GM19239 (cell line): ENCODE measurements at places on chromosomes 12 and 14.

DNA sequence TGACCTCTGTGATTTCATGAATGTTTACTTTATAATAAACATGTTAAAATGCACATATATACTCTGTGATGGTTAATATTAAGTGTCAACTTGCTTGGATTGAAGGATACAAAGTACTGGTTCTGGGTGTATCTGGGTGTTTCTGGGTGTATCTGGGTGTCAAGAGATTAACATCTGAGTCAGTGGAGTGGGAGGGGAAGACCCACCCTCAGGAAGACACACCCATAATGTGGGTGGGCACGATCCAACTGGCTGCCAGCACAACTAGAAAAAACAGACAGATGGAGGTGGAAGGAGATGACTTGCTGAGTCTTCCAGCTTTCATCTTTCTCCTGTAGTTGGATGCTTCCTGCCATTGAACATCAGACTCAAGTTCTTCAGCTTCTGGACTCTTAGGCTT lies 11.9 kb downstream of the NUP37 start:
- no peak for DNase-seq

GRCh38 chr14:103188810-103189480 lies 65.7 kb downstream of the TNFAIP2 start:
- DNase-seq = no peak

- no peak for DNase-seq
Observed at GRCh38 chr14:103509864-103510723, 12.5 kb downstream of the CKB start.

GRCh38 chr12:81492131-81492720 lies 266.9 kb downstream of the PPFIA2 start:
- no peak for DNase-seq

DNA sequence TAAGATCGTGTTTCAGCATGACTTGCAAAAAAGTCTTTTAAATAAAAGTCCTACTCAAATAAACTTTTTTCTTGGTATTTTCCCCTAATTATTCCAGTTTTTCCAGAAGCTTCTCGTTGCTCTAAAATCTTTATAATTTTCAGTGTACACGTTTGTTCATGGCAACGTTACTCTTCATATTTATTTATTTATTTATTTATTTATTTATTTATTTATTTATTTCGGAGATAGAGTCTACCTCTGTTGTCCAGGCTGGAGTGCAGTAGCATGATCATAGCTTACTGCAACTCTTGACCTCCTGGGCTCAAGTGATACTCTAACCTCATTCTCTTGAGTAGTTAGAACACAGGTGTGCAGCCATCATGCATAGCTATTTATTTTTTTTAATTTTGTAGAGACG lies 438.3 kb upstream of the MDGA2 start:
- DNase-seq = no peak

- no peak for DNase-seq
Observed at GRCh38 chr14:24178399-24179178, 6.7 kb downstream of the REC8 start.

DNA sequence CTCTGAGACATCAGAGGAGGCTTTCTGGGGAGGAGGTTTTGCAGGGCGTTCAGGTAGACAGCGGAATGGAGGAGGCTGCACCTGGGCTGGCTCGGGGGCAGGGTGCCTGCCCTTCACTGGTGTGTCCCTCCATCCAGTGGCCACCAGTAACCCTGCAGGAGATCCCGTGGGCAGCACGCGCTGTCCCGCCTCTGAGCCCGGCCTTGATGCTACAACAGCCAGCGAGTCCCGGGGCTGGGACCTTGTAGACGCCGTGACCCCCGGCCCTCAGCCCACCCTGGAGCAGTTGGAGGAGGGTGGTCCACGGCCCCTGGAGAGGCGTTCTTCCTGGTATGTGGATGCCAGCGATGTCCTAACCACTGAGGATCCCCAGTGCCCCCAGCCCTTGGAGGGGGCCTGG lies 10.0 kb upstream of the ADSS1 start:
- DNase-seq = no peak
